ENCODE measurements at places on chromosomes 3 and 15. TPM values are rescaled to one million over a fixed set of nuclear protein-coding genes. Genes with fewer than 3 reads are reported as not detected.

- no peaks in the 10 kb centered on the region for H3K27me3 ChIP-seq
- no peaks in the 10 kb centered on the region for H3K36me3 ChIP-seq
Measured at GRCh38 chr3:167978486-167978885, 117.2 kb downstream of the GOLIM4 start.

GRCh38 chr3:186930143-186930640 is at the start of gene ST6GAL1:
Gene ST6GAL1, plus strand, starts transcription at chr3:186930526. Its CDS starts 112,178 bp downstream, at chr3:187042704.
- H3K4me3 ChIP-seq = peak within 1 kb of the TSS; percentile 97
- H3K4me1 ChIP-seq = peaks cover 33% of the 10 kb centered on the region
- no peaks in the 10 kb centered on the region for H3K27me3 ChIP-seq
- H3K27ac ChIP-seq = peak within 1 kb of the TSS; percentile 87
- peaks cover 21% of the 10 kb centered on the region for H3K36me3 ChIP-seq

GRCh38 chr3:147002721-147003120 is 397.6 kb upstream of the PLSCR5 start:
- no peaks in the 10 kb centered on the region for H3K27me3 ChIP-seq
- DNase-seq = no peak
- no peaks in the 10 kb centered on the region for H3K4me1 ChIP-seq

DNA sequence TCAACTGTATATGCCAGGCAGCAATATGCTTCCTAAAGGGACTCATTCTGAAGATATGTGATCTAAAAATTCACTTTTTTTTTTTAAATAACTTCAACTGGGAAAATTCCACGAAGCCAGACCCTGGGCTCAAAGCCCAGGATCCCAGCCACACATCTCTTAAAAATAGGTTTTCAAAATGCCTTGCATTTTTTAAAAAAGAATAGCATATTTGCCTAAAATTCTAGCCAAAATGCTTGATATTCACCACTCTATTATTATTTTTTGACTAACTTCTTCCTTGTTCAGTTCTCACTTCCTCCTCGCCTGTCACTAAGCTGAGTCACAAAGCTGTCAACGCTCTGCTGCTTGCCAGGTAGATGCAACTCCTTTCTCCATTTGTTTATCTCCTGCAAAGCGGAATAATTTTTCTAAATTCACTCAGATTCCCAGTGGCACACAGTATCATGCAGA is 28.0 kb upstream of the VGLL4 start:
- H3K36me3 ChIP-seq = no peaks in the 10 kb centered on the region
- no peak overlapping the region for H3K4me3 ChIP-seq
- H3K27ac ChIP-seq = no peak overlapping the region

DNA sequence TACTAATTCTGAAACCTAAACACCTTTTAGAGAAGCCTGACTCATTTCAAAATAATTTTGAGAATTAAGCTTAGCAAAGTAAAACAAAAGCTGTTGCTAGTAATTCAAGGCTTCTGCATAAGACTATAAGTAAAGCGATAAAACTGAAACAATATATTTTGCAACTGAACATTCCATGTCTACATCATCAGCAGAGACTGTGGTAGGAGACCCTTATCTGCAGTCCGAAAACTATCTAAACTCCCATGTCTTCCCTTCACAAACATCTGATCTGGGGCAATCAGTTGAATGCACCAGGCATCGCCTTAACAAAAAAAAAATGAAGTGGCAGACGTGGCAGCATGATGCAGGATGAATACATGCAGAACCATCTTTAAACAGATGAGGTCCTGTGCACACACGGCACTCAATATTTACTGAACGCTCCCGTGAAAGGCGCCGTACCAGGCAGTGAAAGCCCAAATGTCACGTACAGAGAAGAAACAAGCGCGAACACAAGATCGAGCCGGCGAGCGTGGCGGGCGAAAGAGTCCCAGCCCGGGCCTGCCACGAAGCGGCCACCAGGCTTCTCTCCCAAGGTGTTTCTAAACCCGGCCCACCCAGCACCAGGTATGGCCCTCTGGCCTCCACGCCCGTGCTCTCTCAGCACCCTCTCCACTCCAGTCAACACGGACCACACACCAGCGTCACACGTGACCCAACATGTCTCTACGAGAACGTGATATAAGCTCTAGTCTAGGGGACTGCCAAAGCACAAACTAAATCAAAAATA is 63.0 kb downstream of the CHSY1 start:
- no peak for DNase-seq
- peaks cover 21% of the 10 kb centered on the region for H3K4me1 ChIP-seq
- H3K4me3 ChIP-seq = no peak overlapping the region
- H3K27me3 ChIP-seq = no peaks in the 10 kb centered on the region
- peaks cover 2% of the 10 kb centered on the region for H3K36me3 ChIP-seq

GRCh38 chr15:59885832-59886231 is 118.3 kb upstream of the FOXB1 start:
- H3K27ac ChIP-seq = no peak overlapping the region
- H3K36me3 ChIP-seq = no peaks in the 10 kb centered on the region
- H3K27me3 ChIP-seq = no peaks in the 10 kb centered on the region
- H3K4me1 ChIP-seq = no peaks in the 10 kb centered on the region
- DNase-seq = no peak

Gene DAZL
- not detected for total RNA-seq

Gene CYP8B1
- total RNA-seq = not detected

Gene MESP1
- total RNA-seq = not detected

Gene MYO5A
- total RNA-seq = 25.5 TPM

Gene GAP43
- not detected for total RNA-seq
